ENCODE measurements at places on chromosomes 6 and 20.

- DNase-seq: no peak
Observed at GRCh38 chr6:141598487-141598886, 534.2 kb upstream of the GJE1 start.

DNA sequence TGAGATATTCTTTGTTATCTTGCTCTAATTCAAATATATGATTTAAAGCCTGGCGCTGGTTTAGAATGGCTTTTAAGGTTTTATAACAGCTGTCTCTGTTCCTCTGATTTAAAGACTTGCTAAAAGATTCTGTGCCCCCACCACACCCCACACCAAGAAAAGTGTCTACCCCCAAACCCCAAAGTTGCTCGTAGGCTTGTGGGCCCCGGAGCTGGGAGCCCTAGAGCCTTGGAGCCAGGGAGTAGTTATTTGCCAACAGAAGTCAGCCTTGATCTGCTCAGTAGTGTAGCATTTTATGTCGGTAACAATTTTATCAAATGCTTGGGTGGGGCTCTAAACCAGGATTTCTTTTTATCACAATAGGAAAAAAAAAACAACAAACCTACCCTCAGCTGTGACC, 105.2 kb upstream of the TRAF3IP2 start:
- no peak for DNase-seq

GRCh38 chr6:167744681-167745669, 81.7 kb upstream of the AFDN start:
- DNase-seq: no peak

- DNase-seq: no peak
Observed at GRCh38 chr6:1667012-1667804, 57.5 kb downstream of the FOXC1 start.

GRCh38 chr20:4193069-4193452, 177.7 kb upstream of the RNF24 start:
- DNase-seq: no peak

DNA sequence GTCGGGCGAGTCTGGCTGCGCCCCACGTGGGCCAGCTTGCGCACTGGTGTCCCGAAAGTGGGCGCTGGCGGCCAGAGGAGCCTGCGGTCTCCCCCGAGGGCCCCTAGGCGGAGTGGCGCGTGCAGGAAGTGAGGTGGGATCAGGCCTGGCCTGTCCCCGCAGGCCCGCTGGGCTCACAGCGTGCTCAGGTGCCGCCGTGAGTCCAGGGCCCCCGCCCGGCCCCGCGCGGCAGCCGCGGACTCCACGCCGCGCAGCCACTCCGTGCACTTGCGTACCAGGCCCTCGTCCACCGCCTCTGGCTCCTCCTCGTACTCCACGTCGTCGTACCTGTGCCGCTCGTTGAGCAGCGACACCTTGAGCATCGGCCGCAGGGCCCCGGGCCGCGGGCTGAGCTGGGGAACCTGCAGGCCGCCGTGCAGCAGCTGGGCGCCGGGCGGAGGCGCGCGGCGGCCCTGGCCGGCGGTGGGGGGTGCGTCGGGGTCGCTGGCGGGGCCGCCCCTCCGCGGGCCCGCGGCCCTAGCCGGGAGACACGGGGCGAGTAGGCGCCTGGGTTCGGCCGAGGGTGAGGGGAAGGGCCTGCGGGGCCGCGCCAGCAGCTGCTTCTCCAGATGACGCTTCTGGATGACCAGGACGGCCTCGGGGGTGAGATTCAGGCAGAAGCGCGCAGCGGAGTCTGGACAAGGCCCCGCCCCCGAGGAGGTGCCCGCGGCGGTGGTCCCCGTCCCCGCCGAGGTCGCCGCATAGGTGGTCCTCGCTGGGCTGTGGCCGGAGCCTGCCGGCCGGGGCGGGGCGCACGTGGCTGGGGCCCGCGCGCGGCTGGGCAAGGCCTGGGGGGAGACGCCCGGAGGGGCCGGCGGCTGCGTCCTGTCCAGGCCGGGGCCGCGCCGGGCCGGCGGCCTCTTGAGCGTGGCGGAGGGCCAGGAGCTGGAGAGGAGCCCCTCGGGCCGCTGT, 835 bp downstream of the PRR18 start:
- no peak for DNase-seq

All from activated effector memory CD4-positive, alpha-beta T cell treated with Interleukin-2 at 50 U/mL for 16 hours (primary cell).